ENCODE measurements at places on chromosomes 11 and 22.
A peak's percentile ranks its signal among the peaks of the same experiment; 100 is the strongest.

- no peak overlapping the region for H3K27ac ChIP-seq
- H3K4me3 ChIP-seq: no peak overlapping the region
- DNase-seq: no peak
- H3K27me3 ChIP-seq: peaks cover 40% of the 10 kb centered on the region
- no peaks in the 10 kb centered on the region for H3K36me3 ChIP-seq
Measured at GRCh38 chr11:69770540-69770939, 4.6 kb downstream of the FGF4 start.

DNA sequence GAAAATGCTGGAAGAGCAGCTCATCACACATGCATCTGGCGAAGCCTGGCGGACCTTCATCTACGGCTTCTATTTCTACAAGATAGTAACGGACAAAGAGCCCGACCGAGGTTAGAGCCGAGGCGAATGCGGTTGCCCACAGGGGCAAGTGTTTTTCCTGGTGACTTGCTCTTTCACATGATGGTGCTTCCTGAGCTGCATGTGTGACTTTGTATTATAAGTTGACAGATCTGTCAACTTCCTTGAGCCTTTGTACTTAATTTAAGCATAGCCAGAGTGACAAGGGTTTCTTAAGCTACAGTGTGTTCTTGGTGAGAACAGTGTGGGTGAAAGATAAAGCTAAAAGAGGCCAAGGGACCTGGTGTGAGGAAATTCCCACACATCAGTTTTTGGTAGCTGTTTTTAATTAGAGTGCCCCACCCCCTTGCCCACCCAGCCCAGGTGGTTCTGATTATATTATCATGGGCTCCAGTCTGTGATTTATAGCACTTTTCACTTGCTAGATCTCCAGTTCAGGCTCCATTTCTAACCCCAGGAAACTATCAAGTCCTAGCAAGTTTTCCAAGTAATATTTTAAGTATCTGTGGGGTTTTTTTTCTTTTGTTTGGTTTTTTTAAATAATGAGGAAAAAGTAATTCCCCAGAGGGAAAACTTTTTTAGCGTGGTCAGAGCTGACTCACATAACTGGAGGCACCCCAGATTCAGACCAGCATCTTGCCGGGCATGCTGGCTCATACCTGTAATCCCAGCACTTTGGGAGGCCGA lies 68.0 kb upstream of the YWHAH start:
- H3K27me3 ChIP-seq: no peaks in the 10 kb centered on the region
- no peak overlapping the region for H3K27ac ChIP-seq
- H3K4me1 ChIP-seq: peaks cover 3% of the 10 kb centered on the region
- no peak overlapping the region for H3K4me3 ChIP-seq

GRCh38 chr11:100821198-100821597 lies 134.1 kb downstream of the ARHGAP42 start:
- H3K4me1 ChIP-seq: no peaks in the 10 kb centered on the region
- DNase-seq: no peak
- H3K4me3 ChIP-seq: no peak overlapping the region
- H3K27me3 ChIP-seq: no peaks in the 10 kb centered on the region
- no peak overlapping the region for H3K27ac ChIP-seq

DNA sequence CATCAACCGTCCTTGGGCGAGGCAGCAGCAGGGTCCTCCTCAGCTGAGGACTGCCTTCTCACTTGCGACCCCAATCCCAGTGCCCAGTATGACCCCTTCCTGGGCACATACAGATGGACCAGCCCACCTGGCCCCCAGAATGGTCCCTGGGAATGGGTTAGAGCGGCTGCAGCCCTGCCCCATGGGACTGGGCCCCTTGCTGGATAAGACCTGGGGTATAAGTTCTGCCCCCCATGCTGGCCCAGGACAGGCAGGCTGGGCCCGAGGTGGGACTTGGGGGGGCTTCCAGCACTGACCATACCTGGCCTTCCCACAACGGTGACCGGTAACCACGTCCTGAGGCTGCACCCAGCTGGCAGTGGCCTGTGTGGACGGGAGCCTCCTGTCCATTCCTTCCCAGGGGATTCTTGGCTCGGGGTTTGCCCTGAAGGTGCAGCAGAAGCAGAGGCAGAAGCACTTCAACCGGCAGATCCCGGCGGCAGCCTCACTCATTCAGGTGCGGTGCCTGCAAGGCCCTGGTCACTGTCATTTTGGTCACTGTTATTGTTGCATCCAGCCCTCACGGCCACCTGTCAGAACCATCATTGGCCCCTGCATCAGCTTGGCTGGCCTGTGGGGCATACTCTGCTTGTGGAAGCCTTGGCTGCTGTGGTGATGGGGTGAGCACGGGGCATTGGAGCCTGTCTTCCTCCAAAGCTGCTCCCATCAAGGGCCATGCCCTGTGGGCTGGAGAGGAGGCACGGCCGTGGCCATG lies 114.8 kb downstream of the KCNQ1OT1 start:
- H3K27me3 ChIP-seq: no peaks in the 10 kb centered on the region
- no peaks in the 10 kb centered on the region for H3K4me1 ChIP-seq
- no peak overlapping the region for H3K27ac ChIP-seq
- H3K36me3 ChIP-seq: no peaks in the 10 kb centered on the region

DNA sequence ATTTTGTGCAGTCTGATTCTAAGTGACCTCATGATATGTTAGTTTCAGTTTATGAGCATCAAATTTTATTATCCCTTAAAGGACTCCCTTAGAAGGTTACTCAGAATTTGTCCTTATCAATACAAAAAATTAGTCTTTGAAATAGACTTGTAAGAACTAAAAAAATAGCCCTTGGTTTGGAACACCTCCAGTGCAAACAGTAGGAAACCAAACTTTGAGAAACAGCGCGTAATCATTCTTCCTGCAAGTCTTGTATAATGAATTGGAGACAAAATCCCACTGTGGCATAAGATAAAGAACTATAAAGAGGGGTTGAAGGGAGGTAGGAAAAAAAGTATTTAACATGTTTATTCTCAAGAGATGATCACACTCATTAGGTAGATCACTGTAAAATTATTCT lies 10.8 kb upstream of the MSANTD4 start:
- peaks cover 44% of the 10 kb centered on the region for H3K27me3 ChIP-seq
- no peaks in the 10 kb centered on the region for H3K4me1 ChIP-seq
- no peak for DNase-seq
- H3K4me3 ChIP-seq: no peak overlapping the region

DNA sequence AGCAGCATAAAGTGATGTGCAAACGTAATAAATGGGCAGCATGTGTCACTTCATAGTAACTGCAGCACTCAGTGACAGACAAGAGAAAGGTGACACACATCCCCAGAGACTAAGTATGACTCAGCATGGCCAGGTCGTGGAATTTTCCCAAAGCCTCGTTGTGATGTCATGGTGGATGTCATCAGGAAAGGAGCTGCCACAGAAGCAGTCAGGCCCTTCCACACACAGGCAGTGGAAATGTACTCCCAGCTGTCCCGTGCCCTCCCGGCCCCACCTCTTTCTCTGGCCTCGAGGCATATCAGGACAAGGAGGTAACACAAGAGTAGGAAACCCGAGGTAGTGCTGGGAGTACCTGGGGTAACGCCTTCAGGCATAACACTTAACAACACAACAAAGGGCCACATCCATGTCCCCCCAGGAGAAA lies 8.1 kb downstream of the PC start:
- H3K4me3 ChIP-seq: no peak overlapping the region
- no peak for DNase-seq
- H3K36me3 ChIP-seq: no peaks in the 10 kb centered on the region
- peaks cover 2% of the 10 kb centered on the region for H3K4me1 ChIP-seq

- peaks cover 2% of the 10 kb centered on the region for H3K36me3 ChIP-seq
- peaks cover 8% of the 10 kb centered on the region for H3K4me1 ChIP-seq
- H3K27ac ChIP-seq: peak overlapping the region; percentile 16
Measured at GRCh38 chr22:23685205-23685784, 5.5 kb upstream of the RGL4 start.

GRCh38 chr11:76796511-76797198 lies 13.5 kb downstream of the TSKU start:
- H3K4me3 ChIP-seq: no peak overlapping the region
- H3K4me1 ChIP-seq: peaks cover 6% of the 10 kb centered on the region
- H3K27ac ChIP-seq: no peak overlapping the region
- DNase-seq: no peak
- no peaks in the 10 kb centered on the region for H3K27me3 ChIP-seq

DNA sequence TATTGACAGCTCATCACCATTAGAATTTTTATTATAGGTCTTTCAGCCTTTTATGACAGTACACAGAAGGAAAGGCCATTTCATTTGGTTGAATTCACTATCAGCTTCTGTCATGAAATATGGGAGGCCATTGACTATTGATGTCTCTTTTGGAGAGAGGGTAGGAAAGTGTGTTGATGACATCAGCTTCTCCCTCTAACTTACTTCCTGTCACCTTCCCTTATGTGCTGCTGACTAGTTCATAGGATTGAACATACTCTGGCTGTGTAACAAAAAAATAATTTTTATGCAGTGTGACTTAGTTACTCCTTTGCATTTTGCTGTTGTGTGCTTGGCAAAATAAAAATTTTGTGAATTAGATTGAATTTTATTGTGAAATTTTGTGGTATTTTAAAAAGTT lies 769.2 kb downstream of the METTL15 start:
- no peak overlapping the region for H3K4me3 ChIP-seq
- no peak overlapping the region for H3K27ac ChIP-seq
- H3K36me3 ChIP-seq: no peaks in the 10 kb centered on the region

GRCh38 chr11:42674436-42674835 lies 637.4 kb upstream of the API5 start:
- H3K27ac ChIP-seq: no peak overlapping the region
- no peak overlapping the region for H3K4me3 ChIP-seq
- no peaks in the 10 kb centered on the region for H3K4me1 ChIP-seq
- no peaks in the 10 kb centered on the region for H3K36me3 ChIP-seq
- no peaks in the 10 kb centered on the region for H3K27me3 ChIP-seq
- no peak for DNase-seq

DNA sequence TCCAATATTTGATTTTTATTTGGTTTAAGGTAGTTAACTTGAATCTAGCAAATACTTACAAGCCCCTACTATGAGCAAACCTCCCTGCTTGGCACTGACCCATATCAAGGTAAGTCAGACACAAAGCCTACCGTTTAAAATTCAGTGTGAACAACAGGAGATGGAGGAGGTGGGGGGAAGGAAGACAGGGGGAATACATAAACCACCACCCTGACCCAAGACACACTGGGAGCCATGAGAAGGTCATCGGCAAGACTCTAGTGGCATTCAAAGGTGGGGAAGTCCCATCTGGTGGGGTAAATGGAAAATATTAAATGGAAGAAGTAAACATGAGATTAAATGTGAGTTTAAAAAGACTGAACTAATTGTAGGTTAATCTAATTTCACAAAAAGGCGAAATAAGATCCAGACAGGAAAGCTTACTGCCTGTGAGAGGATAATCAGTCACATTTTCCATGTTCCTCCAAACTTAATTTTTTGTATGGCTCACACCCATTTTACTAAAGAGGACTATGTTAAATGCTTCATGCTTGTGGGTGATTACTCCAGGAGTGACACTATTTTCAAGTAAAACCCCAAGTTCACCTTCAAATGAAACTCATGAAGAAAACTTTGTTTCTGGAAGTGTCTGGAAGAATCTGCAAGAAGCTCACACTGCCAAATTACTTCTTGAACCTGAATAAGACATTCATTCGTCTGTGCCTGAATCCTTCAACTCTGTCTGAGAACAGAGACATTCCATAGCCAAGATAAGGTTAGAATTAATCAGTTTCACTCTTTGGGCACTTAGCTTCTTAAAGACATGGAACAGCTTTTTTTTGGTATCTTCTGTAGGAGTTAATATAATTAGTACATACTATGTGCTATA lies 51.7 kb downstream of the PITPNB start:
- H3K27me3 ChIP-seq: no peaks in the 10 kb centered on the region
- no peaks in the 10 kb centered on the region for H3K36me3 ChIP-seq
- peaks cover 19% of the 10 kb centered on the region for H3K4me1 ChIP-seq
- no peak overlapping the region for H3K4me3 ChIP-seq
- DNase-seq: no peak
- H3K27ac ChIP-seq: no peak overlapping the region

DNA sequence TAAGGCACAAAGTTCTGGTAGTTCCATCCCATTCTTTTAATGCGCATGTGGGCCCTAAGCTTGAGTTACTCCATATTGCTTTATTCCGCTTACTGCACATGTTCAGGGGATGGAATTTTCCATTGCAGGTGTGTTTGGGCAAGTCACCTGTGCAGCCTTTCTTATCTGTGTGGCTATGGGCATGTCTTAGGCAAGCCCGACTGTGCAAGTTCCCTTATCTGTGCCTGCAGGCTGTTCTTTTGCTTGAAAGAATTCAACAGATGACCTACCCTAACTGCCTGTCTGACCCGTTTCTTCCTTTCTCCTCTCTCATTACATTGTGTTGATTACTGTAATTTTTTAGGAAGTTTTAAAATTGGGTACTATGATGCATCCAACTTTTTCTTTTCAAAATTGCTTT lies 363.6 kb downstream of the TTC28 start:
- no peaks in the 10 kb centered on the region for H3K36me3 ChIP-seq
- peaks cover 2% of the 10 kb centered on the region for H3K4me1 ChIP-seq
- no peak overlapping the region for H3K4me3 ChIP-seq
- DNase-seq: no peak
- H3K27me3 ChIP-seq: no peaks in the 10 kb centered on the region

GRCh38 chr22:24952837-24953383 lies 394 bp downstream of the KIAA1671 start:
- DNase-seq: no peak
- H3K4me3 ChIP-seq: peak overlapping the region; percentile 90
- peaks cover 71% of the 10 kb centered on the region for H3K27me3 ChIP-seq
- H3K36me3 ChIP-seq: peaks cover 5% of the 10 kb centered on the region
- no peak overlapping the region for H3K27ac ChIP-seq

- peaks cover 2% of the 10 kb centered on the region for H3K4me1 ChIP-seq
- H3K36me3 ChIP-seq: no peaks in the 10 kb centered on the region
- DNase-seq: no peak
Measured at GRCh38 chr11:75547617-75548058, 14.4 kb upstream of the SERPINH1 start.

- peak overlapping the region; percentile 89 for H3K4me3 ChIP-seq
- no peak for DNase-seq
- H3K4me1 ChIP-seq: peaks cover 66% of the 10 kb centered on the region
- peak overlapping the region; percentile 96 for H3K27ac ChIP-seq
Measured at GRCh38 chr22:40237788-40238424, 60.2 kb downstream of the TNRC6B start.

DNA sequence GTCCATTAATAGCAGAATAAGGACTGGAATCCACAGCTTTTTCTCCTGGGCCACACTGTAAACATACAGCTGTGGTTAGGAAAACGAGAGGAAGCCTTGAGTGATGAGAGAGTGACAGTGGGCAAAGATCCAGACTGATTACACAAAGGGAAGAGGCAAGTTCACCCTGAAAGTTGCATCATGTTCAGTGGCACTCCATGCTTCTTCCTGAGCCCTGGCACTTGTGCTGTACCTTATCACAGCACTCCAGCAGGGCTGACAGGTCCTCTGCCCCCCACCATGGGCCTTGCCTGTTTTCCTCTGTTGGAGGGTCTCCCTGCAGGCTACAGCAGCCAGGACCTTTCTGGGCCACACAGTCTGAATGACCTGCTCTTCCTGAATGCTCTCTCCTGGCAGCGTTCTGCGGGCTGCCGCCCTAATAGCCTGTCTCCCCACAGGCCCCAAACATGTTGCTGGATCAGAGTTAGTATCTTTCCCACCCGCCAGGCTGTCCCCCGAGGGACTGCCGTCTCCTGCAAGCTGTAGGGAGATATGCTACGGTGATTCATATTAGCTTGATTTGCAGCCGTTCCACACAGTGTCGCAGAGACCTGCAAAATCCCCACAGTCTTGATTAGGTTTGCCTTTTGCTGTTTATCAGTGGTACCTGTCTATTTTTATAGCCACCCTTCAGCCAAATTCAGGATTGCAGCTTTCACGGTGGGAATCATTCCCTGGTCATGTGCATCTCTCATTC lies 60.2 kb downstream of the NTM start:
- H3K27ac ChIP-seq: no peak overlapping the region
- no peak overlapping the region for H3K4me3 ChIP-seq
- no peaks in the 10 kb centered on the region for H3K27me3 ChIP-seq
- DNase-seq: no peak
